Fibroblast of lung (primary cell): ENCODE measurements at places on chromosomes 1 and 21. TPM values are rescaled to one million over a fixed set of nuclear protein-coding genes. Genes with fewer than 3 reads are reported as not detected.

The UMODL1 gene
- not detected in 2 replicates for total RNA-seq

The PTGS2 gene
- total RNA-seq = 1.3 and 3.3 TPM in 2 replicates

The PTAFR gene
- under 0.01 TPM in 2 replicates for total RNA-seq

The CFHR2 gene
- not detected in 2 replicates for total RNA-seq

The SPRR2E gene
- not detected in 2 replicates for total RNA-seq

The GPA33 gene
- total RNA-seq = not detected in 2 replicates
